ENCODE measurements at places on chromosomes 3 and 15.

- no peak for DNase-seq
These were observed 15.9 kb downstream of the MYZAP start for GRCh38 chr15:57607570-57608000.

- DNase-seq: no peak
These were observed 47.4 kb downstream of the CCR4 start for GRCh38 chr3:32998631-32999451.

- no peak for DNase-seq
These were observed 2.1 kb downstream of the ABHD17C start for GRCh38 chr15:80697075-80697685.

DNA sequence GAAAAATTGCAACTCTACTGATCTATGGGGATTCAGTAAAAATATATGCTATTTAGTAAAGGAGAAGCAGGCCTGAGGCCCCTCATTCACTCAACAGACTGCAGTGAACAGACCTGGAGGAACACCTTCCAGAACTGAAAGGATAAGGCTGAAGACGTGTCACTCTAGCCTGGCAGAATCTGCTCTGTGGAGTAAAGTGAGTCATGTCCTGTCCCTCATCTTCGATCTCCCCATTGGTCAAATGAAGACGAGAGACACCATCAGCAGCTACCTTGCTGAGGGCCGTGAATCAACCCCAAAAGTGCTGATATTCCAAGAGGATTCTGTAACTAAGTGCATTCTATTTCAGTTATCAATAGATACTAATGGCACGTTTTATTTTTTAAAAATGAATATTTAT lies 359.7 kb downstream of the FGF12 start:
- no peak for DNase-seq

DNA sequence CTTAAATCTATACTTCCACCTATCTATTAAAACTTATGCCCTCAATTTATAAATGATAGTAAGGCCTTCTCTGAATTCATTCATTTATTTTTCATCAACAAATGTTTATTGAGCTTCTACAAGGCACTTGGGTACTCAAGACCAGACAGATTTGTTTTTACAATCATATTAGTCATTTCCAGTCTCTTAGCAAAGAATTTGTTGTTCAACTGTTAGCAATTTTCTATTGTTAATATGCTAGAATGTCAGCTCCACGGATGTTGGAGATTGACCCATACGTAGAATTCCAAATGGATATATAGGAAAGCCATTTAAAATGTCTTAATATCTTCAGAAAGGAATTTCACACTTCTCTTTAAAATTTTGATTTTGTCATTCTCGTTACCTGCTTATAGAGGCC lies 36.7 kb downstream of the ZBTB38 start:
- no peak for DNase-seq

DNA sequence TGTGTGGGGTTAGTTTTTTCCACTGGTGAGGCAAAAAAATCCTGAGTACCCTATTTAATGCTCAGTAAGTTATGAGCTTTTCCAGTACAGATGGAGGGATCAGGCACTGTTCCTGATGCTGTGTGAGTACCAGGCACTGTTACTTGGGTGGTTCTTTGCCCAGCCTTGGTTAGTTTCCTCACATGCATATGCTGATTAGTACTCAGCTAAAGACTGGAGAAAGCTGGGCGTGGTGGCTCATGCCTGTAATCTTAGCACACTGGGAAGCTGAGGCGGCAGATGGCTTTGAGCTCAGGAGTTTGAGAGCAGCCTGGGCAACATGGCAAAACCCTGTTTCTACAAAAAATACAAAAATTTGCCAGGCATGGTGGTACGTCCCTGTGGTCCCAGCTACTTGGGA lies 210.3 kb upstream of the SGO1 start:
- DNase-seq: no peak

GRCh38 chr15:55535436-55535835 lies 27.4 kb upstream of the DNAAF4 start:
- no peak for DNase-seq

DNA sequence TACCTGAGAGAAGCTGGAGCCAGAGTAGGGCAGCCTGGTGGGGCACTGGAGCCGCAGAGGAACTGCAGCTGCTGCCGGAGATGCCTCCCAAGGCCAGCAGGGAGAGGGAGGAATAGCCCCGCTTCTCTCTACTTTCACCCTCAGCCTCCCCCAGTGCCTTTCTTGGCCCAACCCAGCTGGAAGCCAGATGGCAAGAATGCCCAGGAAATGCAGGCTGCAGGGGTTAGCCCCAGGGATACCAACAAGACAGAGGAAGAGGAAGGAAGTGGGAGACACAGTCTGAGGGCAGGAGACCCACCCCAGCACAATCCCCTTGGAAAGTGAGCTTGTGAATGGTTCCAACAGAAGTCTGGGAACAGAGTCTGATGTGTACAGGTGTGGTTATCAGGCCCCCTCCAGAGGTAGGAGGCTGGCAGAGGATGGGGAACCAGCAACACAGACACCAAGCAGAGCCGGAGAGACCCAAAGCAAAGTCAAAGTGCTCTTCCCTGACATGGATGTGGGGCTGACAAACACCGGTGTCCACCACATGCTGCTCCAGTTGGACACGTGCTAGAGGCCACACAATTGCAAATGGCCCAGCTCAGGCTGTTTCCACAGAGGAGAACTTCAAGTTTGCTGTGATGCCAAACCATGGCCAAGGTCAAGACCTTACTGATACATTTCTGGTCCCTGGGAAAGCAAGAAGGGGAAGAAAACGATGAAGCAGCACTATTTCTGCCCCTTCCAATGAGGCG lies 418.8 kb upstream of the PROK2 start:
- no peak for DNase-seq

DNA sequence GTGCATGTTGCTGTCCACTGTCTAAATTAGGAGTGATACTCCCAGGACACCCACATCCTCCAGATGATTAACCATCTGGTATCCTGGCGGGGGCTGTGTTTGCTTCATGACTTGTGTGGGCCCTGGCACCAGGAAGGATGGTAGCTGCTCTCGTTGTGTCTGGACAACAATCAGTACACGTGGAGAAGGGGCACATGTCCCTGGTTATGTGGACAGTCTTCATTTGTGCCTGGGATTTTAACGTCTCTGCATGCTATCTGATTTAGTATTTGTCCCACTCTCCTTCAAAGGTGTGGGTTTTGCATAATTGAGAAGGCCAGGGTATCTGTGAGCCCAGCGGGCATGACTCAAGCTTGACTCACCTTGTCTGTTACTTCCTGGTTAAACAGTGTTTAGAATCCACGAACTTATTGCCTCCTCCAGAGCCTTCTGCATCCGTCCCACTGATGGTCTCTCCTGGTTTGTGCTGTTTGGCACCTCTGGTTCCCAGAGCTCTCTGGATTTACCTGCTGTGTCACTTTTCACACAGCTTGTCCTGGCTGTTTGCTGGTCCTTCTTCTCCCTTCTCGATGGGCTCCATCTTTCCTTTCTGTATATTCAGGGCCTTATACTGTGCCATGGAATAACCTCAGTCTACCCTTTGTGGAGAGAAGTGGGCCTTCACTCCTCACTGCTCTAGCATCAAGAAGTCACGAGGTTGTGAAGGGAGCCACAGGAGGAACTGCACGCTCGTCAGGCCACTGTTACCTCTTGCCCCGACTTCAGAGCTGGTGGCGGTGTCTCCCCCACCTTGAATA lies 32.5 kb downstream of the ARNT2 start:
- no peak for DNase-seq

DNA sequence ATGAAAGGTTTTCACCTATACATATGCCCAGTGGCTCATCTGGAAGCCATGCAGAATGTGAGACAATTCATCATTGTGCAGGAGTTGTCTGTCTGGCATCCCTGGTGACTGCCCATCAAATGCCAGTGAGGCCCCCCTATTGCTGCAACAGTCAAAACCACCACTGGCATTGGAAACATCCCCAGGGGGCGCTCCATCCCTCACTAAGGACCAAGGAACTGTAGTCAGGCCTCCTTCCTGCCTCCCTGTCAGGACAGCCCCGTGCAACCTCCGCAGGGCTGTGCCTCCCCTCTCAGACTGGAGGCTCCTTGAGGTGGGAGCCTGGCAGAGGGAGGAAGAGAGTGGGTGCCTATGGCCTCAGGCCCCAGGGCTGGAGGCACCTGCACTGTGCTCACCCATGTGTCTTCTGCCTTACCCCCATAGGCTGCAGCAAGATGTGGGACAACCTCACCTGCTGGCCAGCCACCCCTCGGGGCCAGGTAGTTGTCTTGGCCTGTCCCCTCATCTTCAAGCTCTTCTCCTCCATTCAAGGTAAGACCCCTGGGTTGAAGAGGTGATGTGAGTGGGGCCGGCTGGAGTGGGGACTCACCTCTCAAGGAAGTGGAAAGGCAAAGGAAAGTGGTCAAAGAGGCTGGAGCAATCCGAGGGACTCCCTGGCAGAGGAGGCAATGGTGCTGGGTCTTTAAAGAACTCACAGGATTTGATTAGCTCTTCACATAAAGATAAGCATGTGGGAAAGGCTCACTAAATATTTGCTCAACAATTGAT lies 16.5 kb downstream of the VIPR1 start:
- no peak for DNase-seq

- DNase-seq: no peak
These were observed 21.8 kb downstream of the MYH15 start for GRCh38 chr3:108488631-108489030.

GRCh38 chr3:98743071-98743470 lies 20.1 kb upstream of the ST3GAL6 start:
- no peak for DNase-seq

GRCh38 chr3:126412841-126413692 lies 18.4 kb downstream of the CFAP100 start:
- no peak for DNase-seq

DNA sequence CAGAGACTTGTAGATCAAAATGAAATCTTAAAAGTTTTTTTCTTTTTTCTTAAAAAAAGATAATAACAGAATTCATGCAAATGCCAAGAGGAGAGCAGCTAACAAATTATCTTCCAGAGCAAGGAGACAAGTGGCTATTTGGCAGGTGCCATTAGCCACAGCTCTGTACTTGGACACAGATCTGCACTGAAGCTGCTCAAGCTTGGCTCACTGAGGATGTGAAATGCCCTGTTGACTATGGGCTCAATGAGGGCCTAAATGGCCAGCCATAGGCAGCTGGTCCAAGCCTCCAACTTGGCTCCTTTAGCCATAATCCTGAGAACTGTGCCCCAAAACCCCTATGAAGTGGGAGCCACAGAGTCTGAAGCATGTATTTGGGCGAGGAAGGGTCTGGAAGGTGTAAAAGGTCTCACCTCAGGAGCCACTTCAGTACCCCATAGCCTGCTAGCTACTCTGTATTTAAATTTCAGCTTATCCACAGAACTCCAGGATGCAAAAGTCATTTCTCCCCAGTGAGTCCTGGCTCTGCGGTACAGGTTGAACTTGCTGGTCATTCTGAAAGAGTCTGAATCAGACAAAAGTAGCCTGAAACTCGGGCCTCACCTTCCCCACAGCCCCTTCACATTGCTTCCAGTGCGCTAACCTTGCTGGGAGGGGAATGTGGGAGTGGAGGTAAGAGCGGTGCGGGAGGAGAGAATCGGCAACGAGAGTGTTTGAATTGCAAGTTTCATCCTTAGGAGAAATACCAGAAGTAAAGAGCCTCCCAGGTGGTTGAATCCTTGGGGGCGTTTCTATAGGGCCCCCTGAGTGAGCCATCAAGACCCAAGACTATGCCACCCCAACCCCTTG lies 48.0 kb downstream of the ZIC4 start:
- no peak for DNase-seq

DNA sequence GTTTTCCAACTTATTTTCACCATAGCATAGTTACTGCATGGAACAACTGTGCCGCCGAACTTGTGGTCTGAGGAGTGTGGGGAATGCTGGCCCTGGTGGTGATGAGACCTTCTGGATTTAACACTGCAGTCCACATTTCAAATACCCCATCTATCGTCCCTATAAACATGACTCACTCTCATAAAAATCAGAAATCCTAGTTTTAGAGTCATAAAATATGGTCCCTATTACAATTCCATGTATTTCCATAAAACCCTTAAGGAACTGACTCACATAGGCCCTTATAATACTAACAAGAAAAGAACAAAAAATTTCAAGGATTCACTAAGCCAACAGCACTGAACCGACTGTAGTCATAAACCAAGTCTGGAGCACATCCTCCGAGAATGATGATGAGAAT lies 147.2 kb downstream of the FOXP1 start:
- DNase-seq: no peak

DNA sequence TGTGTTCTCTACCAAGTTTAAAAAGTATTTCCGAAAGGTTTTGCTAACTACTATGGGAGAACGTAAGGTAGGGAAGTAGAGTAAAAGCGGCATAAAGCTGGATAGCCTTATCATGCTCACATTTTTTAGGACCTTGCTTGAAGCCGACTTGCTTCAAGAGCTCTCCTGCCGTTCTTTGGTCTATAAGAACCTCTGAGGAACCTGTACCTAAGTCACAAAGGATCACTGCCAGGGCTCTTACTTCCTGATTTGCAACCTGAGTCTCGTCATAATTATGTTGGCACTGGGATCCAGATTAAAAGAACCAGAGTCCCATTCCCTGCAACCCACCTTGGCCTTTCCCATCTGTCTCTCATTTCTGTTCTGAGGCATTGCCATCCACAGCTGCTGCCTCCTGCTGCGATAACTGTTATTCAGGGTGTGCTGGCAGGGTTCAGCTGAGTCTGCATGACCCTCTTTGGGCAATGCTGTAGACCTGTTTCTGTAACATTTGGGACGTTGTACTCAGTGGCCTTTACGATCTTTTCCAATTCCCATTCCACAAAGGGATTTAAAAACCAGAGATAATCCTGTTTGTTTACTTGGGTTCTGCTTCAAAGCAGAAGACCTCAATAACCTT lies 131.0 kb upstream of the UMPS start:
- DNase-seq: no peak

GRCh38 chr3:186152361-186152798 lies 43.5 kb upstream of the ETV5 start:
- DNase-seq: no peak

GRCh38 chr3:128321418-128321817 lies 145.3 kb downstream of the DNAJB8 start:
- no peak for DNase-seq

- no peak for DNase-seq
These were observed 6.8 kb upstream of the KBTBD12 start for GRCh38 chr3:127908202-127908601.

GRCh38 chr3:32842531-32842931 lies 24.7 kb downstream of the TRIM71 start:
- DNase-seq: no peak

- DNase-seq: no peak
These were observed 37.1 kb upstream of the SLC41A3 start for GRCh38 chr3:126121074-126121473.

DNA sequence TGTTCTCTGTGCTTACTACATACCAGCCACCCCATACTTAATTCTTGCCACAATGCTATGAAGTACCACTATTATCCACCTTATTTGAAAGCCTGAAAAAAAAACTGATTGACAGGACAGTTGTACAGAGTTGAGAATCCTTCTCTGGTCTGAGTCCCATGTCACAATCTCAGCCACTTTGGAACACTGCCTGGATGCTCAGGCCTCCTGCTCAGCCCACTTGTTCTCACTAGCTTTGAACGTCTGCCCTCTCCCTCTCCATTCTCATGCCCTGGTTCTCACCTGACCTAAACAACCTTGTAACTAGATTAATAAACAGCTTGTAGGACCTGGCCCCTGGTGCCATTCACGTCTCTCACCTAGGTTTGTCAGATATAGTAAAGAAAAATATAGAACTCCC lies 53.9 kb downstream of the TRIM69 start:
- DNase-seq: no peak

GRCh38 chr3:41173926-41174885 lies 25.1 kb upstream of the CTNNB1 start:
- no peak for DNase-seq

GRCh38 chr3:192284443-192285072 lies 442.8 kb downstream of the FGF12 start:
- DNase-seq: no peak

Measured in NCI-H2029 (cell line).